Mesothelial cell of epicardium (in vitro differentiated cells): ENCODE measurements at places on chromosomes 7 and 10.

- DNase-seq: no peak
These were observed 40.2 kb downstream of the FAS start for GRCh38 chr10:89030791-89031190.

DNA sequence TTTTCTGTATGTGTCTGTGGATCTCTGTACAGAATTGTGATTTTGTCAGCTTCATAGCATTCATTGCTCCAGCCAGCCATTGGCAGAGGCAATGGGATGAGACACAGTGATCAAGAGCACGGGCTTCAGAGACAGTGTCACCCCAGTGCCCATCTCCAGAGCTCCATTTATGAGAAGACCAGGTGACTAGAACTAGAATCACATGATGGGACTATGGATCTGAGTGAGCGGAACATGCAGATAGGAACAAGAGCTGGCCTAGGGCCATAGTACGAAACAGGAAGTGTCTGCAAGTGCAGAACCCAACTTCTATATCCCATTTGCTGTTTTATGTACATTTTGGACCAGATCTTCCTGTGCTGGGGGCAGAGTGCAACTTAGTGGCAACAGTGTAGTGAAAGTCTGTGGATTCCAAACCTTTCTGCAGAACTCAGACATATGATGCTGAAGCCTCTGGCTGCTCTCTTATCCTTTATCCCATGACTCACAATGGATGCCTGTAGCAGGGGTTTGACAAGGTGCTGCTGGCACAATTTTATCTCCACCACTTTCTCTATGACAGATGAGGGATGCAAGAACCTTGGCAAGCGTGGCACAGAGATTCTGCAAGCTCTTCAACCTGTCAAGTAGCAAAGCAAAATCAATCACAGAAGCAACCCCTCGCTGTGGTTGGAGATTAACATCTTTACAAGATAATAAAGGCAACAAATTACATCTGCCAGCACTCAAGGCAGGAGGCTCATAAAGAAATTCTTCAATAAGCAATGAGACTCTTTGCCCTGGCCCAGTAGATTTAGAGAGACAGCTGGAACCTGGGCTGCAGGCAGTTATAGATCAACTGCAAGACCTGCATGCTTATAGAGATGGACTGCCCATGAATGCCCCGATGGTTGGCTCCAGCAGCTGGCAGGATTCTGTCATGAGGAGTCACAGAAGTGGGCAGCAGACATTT is 681.3 kb downstream of the TNS3 start:
- DNase-seq: no peak

DNA sequence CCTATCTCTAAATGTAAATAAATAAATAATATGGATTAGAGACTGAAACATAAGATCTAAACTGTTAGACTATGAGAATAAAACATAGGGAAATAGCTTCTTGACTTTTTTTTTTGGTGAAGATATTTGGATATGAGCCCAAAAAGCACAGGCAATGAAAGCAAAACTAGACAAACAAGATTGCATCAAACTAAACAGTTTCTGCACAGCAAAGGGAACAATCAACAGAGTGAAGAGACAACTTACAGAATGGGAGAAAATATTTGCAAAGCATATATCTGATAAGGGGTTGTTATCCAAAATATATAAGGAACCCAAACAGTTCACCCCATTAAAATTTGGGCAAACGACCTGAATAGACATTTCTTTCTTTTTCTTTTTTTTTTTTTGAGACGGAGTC is 148.1 kb downstream of the SUGCT start:
- no peak for DNase-seq

DNA sequence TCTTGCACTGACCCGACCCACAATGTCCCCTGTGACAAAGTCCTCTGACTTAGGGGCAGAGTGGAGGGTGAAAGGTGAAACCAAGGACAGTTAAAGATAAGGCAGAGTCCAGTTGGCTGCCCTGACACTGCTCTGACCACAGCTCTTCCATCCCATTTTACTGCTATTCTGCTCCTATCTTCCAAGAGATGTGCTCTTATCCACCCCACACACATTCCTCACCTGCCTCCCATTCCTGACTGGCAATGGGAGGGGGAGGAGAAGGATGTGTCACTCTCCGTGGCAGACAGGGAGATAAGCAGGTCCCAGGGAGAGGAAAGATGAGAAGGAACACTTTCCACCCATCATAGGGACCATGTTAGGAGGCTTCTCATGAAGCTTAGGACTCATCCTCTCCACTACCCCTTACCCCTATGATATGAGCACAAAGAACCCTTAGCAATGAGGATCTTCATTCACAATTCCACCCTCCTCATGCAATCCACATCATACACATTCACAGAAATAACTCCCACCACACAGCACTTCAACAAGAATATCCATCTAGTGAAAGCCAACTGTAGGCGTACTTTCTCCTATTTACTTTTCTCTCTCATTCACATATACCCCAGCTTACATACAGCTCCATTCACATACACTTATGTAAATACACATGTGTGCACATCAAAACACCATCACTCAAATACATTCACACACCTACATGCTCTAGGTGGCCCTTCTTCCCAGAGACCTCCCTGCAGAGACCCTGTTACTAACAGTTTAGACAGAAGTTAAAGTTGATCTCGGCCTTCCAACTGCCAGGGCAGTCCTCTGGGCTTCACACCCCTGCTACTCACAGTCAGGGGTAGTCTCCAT is 6.6 kb downstream of the SYNPO2L start:
- no peak for DNase-seq

GRCh38 chr7:3682028-3682710 is 381.1 kb downstream of the SDK1 start:
- peak; percentile 40 for DNase-seq

DNA sequence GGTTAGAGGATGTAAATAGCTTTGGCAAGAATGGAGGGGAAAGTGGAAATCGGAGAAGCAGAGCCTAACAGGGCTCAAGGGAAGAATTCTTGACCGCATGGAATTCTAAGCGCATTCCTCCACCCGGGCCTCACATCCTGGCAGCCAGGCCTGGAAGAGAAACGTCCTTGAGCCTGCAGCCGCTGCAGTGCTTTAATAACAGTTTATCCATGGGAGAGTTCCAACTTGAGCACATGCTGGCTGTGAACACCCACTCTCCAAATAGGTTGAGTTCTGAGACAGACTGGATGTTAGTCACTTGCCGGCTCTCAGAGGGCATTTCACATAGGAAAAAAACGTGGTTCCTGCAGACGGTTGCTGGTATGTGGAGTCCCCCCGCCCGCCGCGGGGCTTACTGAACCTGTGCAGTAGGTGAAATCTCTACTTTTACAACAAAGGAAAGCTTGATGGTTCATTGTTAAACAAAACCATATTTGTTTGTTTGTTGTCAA is 61.4 kb upstream of the STEAP1B start:
- peak; percentile 32 for DNase-seq

GRCh38 chr7:1521456-1521855 is 9.0 kb upstream of the MAFK start:
- no peak for DNase-seq

DNA sequence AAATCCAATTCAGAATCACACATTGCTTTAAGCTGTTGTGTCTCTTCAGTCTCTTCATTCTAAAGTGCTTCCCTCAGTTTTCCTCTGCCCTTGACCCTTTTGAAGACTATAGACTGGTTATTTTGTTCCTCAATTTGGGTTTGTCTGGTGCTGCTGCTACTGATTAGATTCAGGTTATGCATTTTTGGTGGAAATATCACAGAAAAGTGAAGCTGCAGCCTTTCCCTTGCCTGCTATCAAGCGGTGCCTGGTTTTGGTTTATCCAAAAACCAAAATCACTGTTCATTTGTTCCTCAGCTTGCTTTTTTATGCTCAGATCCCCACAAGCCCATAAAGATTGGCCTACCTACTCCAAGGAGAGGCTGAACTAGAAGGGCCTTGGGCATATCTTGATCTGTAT is 55.2 kb downstream of the ELMO1 start:
- DNase-seq: no peak

DNA sequence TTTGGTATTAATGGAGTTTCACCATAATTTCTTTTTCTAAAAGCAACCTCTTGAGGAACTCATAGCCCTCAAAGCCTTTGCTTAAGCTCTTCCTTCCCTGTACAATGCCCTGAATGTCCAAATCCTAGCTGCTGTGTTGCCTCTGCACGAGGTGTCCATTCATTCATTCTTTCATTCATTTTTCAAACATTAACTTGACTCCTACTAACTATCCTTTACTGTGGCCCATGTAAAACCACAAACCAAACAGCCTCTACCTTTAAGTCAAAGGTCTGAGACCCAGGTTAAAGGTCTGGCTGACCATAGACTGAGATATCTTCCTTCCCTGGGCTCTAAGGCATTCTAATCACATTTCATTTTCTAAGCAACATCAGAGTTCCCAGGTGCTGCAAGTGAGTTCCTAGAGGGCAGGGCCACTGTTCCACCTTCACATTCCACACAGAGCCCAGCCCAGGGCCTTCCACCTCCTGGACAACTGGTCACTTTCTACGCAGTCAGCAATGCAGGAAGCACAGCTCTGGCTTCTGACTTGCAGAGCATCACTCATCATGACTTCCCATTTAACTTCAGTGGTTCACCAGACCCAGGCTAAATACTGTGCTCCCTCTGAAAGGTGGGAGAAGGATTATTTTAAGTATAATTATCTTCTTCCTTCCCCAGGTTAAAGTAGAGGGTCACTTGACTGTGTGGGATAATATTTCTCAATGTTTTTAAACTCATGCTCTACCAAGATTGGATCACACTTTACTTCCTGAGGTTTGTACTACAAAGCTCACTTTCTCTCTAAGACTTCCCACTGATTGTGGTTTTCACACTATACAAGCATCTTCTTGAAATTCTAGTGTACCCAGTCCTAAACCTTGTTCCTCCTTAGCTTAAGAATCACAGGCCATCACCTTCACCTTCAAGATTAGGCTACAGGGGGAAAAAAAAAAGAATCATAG is 19.1 kb downstream of the ATXN7L1 start:
- DNase-seq: no peak

- no peak for DNase-seq
These were observed 193.6 kb downstream of the MBL2 start for GRCh38 chr10:52578871-52579405.

DNA sequence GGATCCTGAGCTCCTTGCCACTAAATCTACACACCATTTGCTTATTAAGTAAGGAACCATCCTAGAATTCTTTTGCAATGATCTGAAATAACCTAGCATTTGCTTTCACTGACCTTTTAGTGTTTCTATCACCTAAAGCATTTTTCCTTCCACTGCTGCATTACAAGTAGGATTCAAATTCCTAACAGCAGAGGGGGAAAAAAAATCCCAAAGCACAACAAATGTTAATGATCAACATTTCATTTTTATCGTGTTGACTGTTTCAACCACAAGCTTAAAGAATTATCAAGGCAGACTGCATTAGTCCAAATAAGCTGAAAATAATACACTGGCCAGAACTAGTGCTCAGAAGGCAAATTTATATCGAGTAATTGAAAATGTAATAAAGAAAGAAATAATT is 174.7 kb upstream of the TCF7L2 start:
- no peak for DNase-seq

- DNase-seq: no peak
These were observed 1.7 kb upstream of the SLC35B4 start for GRCh38 chr7:134318443-134318842.

DNA sequence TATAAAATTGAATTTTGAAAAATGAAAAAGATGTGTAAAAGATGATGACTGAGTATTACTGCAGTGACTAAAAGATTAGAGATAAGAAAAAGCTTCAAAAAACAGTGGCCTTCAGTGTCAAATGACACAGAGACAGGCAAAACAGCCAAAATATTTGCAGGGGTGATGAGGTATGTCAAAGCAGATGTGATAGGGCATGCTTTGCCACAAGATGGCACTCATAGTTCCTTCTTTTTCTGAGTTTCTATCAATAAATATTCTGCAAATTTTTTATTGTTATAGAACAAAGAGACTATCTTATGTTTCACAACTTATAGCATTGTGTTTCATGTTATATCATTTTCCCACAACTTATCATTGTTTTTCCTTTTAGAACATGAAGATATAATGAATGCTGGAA is 344.1 kb upstream of the HPS1 start:
- no peak for DNase-seq

GRCh38 chr10:70966646-70967553 is 78.5 kb upstream of the PCBD1 start:
- no peak for DNase-seq
